Left forelimb (tissue), 1 donor: ENCODE measurements at places on chromosomes 3 and 15.

GRCh38 chr15:94305133-94305532 is 73.8 kb downstream of the MCTP2 start:
- no peak for DNase-seq

GRCh38 chr3:179227349-179227748 is 23.6 kb downstream of the KCNMB3 start:
- no peak for DNase-seq

- DNase-seq, result no peak
Measured at GRCh38 chr3:178455226-178455625, 81.0 kb upstream of the KCNMB2 start.

- DNase-seq, result no peak
Measured at GRCh38 chr3:128369881-128370642, 96.6 kb downstream of the DNAJB8 start.

DNA sequence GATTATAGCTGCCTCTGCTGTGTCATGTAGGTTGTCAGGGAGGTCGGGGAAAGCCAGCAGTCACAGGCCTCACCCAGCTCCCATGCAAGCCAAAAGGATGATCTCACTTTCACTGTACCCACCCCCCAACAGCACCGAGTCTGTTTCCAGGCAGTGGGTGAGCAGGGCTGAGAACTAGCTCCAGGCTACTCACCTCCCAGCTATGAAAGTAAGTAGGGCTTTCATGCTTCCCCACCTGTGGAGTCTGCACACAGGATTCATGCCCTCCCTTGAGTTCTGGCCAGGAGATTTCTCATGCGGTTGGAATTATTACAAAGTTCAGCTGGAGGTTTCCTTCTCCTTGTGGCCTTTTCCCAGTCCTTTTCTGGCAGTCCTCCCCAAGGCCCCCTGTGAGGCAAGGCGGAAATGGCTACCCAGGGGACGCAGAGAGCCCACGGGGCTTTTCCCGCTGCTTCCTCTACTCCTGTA is 356.2 kb downstream of the SV2B start:
- no peak for DNase-seq

GRCh38 chr3:177367788-177368187 is 170.5 kb upstream of the TBL1XR1 start:
- no peak for DNase-seq

DNA sequence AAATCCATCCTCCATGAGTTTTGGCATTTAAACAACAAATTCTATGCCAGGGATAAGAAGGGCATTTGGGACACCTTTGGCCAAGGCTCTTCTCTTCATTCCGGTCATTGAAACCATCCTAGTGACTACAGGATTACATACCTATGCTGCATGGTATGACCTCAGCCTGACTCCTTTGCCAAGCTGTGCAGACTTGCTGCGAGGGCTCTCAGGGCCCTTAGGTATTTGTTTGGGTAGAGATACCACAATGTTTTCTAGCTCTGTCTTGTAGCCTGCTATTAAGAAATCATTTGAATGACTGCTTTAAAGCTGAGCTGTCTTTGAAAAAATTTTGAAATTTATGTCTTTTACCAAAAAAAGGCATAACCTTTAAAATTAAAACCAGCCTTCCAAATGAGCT is 749.8 kb upstream of the SGO1 start:
- no peak for DNase-seq

- DNase-seq, result no peak
Measured at GRCh38 chr3:147397155-147397874, 9.0 kb downstream of the ZIC4 start.

DNA sequence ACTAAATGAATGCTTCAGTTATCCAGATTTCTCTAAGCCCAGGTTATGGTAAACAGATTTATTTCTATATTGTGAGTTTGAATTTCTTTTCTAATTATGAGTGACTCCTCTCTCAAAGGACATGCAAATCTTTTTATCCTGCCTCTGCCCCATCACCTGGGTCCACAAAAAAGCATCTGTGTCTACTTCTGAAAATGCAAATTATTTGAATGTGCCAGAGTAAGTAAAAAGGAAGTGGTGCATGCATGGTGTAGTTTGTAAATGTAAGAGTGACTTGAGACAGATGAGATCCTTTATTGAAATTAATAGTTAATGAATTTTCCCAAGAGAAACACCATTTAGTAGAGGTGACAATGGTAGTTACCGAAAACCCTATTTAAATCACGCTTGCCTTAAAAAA is 26.9 kb downstream of the MCTP2 start:
- DNase-seq, result no peak

DNA sequence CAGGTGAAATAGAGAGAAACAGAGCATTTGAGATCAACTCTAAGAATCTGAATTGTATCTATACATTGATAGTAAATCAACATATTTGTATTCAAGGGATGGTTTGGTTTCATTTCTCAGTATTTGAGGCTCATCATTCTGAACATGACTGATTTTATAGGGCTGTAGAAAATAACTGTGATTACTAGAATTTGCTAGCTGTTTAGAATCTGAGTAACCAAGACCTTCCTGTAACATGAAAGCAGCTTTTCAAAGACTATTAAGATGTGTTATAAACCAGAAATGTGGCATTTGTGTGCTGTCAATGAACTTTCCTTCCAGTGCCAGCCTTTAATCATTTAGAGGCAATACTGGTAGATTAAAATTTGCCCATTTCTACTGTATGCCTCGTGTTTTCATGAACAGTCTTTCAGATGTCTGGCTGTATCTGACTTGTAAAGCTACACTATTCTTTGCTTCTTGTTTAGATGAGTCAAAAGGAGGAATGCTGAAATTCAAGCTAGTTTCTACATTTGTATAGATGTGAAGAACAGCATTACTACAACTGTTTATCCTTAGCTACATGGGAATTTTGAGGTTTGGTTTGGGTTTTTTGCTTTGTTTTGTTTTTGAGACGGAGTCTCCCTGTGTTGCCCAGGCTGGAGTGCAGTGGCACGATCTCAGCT is 137.3 kb upstream of the BHLHE40 start:
- no peak for DNase-seq

DNA sequence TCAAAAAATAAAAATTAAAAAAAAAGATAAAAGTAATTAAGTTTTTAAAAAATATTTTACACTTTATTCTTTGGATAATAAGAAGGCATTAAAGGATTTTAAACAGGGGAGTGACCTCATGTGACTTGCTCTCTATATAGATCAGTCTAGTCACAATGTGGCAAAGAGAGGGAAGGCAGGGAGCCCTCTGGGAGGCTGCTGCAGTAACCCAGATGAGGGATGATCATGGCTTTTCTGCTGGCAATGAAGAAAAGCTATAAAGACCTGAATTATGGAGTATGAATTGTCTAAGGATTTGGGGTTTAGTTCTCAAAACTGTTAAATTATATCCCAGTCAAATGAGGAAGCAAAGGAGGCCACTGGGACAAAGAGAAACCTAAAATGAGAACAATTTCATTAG is 58.1 kb downstream of the SUMF1 start:
- no peak for DNase-seq
